Foreskin fibroblast (primary cell): ENCODE measurements at places on chromosomes 2 and 18.

GRCh38 chr2:98771721-98772524, 41.0 kb upstream of the MGAT4A start:
- DNase-seq, result no peak

GRCh38 chr2:72623481-72623880, 202.4 kb downstream of the EXOC6B start:
- DNase-seq, result no peak

GRCh38 chr18:76476665-76477561, 18.1 kb downstream of the ZNF516 start:
- peak; percentile 86 for DNase-seq

DNA sequence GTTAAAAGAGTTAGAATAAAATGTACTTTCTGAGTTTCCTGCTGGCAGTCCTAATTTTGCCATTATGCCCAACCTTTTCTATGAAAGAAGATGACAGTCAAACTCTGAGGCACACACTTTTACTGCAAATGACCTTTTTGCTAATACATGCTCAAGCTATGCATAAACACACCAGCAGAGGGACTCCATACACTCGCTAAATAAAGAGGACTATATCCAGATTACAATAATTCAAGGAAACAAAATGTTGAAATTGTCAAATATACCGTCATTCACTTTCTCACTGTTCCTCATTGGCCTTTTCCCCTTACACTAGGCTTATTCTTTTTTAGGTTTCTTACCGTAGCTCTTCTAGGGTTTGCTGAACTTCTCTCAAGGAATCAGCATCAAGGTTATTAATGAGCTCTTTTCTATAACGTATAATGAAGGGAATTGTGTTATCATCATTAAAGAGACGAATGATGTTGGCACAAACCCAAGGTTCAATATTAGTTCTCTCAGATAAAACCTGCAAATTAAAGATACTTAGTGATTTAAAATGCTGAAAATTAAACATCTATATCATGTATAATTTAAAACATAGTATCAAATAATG, 25.7 kb downstream of the SRBD1 start:
- DNase-seq, result no peak

- no peak for DNase-seq
These were observed 150.6 kb downstream of the PRPF40A start for GRCh38 chr2:152566728-152567069.

DNA sequence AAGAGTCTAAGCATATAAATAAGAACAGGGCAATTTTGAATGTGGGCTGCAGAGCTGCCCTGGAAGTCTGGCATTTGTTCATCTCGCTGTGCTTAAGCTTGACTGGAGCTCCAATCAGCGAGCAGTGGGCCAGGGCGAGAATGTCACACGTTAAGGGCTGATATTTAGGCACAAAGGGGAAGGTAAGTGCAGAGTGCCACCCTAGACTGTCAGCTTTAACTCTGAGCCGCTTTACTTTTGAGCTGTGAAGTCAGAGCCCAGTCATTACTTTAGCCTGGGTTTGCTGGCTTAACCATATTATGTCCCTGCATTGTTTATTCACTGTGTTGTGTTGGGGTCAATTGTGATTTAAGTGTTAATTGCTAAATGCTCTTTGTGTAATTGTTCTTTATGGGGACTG, 236.1 kb upstream of the SIX3 start:
- DNase-seq, result no peak

DNA sequence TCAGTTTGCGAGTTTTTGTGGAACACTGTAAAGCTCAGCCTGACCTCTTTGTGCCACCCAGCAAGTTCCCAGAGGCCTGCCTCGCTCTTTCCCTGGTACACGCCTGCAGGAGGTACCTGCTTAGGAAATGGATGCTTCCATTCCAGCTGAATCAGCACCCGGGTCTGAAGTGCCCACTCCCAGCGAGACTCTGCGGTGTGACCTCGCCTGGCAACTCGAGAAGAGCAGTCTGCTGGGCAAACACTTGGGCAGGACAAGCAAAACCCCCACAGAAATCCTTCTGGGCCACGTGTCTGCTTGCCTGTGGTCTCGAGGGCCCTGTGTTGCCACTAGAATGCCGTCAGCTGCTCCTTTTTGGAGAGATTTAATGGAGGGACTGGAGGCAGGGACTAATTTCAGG, 127.6 kb downstream of the MAPK4 start:
- DNase-seq, result no peak

GRCh38 chr2:85890522-85891176, 1.9 kb upstream of the ST3GAL5 start:
- no peak for DNase-seq

DNA sequence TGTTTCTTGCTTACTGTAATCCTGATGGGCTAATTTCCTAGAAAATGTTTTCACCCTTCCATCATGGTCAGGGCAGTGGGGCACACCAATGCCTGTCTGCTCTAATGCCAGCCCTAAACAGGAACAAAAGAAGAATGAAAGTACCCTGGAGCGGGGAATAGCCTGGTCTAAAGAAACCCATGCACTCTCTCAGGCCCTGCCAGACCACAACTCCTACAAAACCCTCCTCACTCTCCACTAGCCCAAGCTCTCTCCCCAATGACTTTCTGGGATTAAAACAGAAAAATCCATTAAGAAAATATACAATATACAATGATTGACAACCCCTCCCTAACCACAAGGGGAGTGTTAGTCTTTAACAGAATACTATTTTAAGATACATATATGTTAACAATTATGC, 67.6 kb downstream of the AAK1 start:
- DNase-seq, result no peak

- DNase-seq, result no peak
These were observed 164.1 kb downstream of the SLC8A1 start for GRCh38 chr2:40287773-40288172.

DNA sequence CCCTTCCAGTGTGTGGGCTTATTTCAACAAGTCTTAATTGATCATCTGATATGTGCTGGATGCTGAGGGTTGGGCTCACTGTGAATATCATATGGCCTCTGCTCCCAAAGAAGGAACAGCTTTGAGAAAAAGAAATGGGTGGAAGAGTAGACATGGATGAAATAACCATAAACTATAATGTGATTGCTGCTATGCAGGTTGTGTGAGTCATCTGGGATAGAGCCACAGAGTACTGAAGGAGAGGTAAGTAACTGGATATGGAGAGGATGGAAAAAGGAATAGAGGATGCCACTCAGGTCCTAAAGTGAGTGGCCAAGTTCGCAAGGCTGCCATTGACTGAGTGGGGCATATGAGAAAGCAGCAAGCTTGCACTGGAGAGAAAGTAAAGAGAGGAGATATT, 8.7 kb upstream of the DSG2 start:
- DNase-seq, result no peak

GRCh38 chr18:36756242-36756641, 72.6 kb downstream of the TPGS2 start:
- DNase-seq, result peak; percentile 84

DNA sequence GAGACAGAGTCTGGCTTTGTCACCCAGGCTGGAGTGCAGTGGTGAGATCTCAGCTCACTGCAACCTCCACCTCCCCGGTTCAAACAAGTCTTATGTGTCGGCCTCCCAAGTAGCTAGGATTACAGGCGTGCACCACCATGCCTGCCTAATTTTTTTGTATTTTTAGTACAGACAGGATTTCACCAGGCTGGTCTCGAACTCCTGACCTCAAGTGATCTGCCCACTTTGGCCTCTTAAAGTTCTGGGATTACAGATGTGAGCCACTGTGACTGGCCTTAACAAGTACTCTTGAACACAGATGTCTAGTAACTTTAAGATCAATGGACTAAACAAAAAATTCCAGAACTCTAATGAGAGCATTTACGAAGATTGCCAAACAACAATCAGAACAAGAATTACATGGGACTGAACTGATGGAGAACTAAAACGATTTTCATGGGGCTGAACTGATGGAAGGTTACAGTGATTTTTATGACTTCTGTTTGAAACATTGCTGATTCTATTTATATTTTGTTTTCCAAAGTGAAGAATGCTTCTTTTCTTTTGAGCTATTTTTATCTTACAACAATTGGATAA, 46.5 kb upstream of the ST3GAL5 start:
- no peak for DNase-seq

- DNase-seq, result no peak
These were observed 47.5 kb downstream of the EMILIN2 start for GRCh38 chr18:2894131-2894840.

- DNase-seq, result no peak
These were observed 29.7 kb upstream of the PSME4 start for GRCh38 chr2:54000524-54000923.

GRCh38 chr2:113227698-113228097, 51.0 kb downstream of the PAX8 start:
- DNase-seq, result no peak

GRCh38 chr2:166025313-166025712, 71.7 kb upstream of the TTC21B start:
- DNase-seq, result no peak

DNA sequence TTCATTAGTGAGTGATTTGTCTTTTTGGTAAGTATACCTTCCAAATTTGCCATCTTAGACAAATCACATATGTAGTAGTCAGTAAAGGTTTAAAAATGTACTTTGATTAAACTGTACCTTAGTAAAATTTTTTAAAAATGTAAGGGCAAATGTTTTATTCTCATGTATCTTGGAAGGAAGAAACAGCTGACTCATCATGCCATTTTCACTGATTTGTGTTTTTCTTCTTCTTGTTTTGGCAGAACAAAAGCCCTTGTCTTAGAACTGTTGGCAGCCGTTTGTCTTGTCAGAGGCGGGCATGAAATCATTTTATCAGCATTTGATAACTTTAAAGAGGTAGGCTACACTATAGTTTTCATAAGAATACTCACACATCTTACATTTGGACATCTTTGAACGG, 136.5 kb downstream of the PRPF40A start:
- DNase-seq, result no peak

- DNase-seq, result no peak
These were observed 207.6 kb upstream of the TANK start for GRCh38 chr2:160952464-160953254.

GRCh38 chr2:39252888-39253518, 9.2 kb upstream of the CDKL4 start:
- DNase-seq, result no peak

GRCh38 chr2:165877565-165878550, 75.7 kb downstream of the TTC21B start:
- DNase-seq, result peak; percentile 70

DNA sequence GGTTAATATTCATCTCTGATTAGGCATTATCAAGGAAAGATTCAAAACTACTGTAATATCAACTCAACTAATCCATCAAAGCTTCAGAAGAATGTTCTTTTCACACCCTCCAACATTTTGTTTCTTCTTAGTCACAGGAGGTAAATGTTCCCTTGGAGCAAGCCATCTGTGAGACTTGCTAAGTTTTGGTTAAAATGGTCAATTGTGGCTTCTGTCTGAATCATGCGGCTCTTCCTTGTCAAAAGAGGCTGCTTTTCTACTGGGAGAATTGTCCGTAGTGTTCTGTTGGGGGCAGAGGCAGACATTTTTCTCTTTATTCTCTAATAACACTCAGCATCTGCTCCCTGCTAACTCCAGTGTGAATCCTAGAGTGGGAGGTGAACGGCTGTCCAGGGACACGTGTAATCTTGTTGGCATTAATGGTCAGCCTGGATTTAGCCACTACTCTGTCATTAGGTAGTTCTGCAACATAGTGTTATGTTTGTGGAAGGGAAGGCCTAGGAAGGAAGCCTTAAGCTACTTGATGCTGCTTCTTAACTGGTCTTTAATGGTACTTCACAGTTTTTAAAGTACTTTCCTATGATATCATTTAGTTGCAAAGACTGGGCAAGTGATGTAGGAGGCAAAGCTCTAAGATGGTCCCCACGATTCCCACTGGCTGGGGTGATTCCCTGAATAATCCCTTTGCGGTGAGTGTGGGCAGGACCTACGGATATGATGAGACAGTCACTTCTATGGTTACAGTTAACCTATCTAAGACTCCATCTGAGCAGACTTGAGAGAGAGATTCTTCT, 22.6 kb upstream of the FAP start:
- DNase-seq, result no peak

DNA sequence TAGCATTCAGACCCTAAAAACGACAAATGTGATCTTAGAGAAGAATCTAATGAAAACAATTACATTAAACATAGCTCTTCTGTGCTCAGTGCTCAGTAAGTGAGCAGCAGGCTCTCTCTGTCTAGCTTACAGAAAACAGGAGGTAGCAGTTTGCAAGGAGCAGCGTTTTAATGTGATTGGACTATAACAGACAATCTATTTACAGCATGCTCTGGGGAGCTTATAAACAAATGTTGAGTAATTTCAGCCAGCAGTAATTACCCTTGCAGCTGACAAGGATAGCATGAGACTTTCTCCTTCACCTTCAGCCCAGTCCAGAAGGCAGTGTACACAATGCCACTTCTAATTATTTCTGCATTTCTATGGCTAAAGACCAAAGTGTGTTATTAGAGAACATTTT, 270.4 kb downstream of the FIGN start:
- DNase-seq, result no peak
